Fibroblast of skin of scalp (primary cell): ENCODE measurements at places on chromosomes 2 and 18.

DNA sequence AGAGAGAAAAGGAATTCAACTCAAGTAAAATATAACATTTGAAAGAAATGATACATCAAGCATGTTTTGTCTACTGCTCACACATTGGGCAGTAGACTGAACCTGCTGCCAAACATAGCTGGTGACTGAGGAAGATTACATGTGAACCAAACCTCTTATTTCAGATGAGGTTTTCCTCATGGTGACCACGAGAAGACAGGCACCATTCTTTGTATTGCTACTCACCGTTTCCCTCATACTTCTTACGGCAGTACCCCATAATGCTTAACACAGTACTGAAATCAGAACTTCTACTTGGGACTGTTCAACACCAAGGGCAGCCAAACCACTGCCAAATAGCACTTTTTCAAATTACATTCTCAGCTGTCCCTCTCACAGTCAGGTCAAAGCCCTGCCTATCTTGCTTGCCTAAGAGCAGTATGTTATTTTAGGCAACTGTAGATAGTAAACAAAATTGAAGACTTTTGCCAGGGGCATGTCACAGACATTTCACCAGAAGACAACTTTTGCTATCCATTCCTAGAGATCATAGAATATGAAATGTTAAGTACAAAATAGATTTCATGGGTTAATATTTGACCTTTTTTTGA, 167.1 kb upstream of the DOK6 start:
- peak; percentile 47 for DNase-seq

DNA sequence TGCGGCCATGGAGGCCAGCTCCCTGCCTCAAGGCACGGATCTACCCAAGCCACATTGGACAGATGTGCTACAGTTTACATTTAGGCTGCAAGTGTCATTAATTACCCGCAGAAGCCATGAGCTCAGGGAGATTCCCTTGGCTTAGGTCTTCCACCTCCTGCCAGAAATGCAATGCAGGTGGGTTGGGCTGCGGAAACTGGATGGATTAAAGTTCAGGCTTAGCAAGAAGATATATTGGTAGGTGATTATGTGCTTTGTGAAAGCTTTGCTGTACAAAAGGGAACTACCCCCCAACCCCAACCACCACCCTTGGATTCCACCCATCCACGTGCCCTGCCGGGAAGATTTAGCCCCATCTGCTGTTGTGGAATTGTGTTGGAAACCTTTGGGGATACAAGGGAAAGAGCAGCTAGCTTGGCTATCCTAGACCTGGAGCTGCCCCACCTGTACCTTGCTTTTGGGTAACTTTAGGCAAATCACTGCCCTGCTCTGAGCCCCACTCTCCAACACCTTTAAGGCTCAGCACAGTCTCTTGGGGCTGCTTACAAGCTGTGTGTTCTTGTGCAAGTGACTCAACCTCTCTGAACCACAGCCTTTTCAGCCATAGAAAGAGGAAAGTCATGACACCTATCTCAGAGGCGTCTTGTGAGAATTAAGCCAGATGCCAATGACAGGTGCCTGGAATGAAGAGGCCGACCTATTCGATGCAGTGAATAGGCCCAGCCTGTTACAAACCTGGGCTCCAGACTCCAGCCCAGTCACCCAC, 141.6 kb upstream of the GLI2 start:
- no peak for DNase-seq

GRCh38 chr2:217717646-217718045, 285.1 kb downstream of the TNS1 start:
- DNase-seq, result no peak

DNA sequence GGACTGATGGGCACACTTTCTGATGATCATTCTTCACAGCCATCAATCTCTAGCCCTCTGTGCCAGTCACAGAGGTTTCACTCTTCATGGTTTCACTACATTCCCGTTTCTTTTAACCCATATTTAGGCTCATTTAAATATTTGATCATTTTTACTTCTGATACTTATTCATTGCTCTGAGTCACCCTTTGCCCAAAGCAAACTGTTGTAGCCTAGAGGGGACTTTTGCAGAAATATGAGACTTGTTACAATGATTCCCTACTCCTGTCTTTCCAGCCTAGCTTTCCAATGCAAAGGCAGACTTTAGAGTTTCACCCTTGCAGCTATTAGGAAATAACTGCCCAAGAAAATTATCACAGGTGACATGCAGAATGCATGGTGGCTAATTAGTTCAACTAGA, 444.2 kb downstream of the PTPRM start:
- no peak for DNase-seq

DNA sequence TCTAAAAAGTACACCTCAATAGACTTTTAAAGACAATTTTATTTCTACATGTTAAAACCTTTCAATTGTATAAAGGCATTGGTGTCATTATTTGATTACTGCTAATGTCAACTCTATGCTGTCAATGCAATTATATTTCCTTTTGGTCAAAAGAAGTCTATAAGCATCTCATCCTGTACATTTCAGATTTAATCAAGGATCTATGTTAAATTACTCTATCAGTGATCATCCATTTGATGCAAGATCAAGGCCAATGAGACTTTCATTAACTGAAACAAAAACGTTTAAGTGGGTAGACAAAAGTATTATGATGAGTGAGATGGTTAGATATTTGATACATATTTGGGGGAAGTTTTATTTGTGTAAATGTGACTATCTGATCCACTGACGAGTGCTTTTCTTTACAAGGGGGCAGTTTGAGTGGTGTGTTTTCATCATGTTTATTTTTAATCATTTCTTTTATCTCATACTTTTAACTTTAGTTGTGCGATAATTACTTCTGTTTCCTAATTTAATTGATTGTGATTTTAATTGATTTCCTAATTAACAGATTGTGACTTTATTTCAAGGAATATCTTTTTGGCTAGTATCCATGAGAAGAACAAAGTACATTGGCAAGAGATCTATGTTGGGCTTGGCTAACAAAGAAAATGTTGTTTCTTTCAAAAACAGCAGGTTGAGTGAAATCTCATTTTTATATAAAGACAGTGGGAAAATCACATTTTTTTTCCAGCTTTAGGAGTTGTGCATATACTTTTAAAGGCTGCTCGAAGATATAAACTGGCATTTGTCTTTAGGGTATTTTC, 1.1 kb downstream of the ARHGAP28 start:
- no peak for DNase-seq

DNA sequence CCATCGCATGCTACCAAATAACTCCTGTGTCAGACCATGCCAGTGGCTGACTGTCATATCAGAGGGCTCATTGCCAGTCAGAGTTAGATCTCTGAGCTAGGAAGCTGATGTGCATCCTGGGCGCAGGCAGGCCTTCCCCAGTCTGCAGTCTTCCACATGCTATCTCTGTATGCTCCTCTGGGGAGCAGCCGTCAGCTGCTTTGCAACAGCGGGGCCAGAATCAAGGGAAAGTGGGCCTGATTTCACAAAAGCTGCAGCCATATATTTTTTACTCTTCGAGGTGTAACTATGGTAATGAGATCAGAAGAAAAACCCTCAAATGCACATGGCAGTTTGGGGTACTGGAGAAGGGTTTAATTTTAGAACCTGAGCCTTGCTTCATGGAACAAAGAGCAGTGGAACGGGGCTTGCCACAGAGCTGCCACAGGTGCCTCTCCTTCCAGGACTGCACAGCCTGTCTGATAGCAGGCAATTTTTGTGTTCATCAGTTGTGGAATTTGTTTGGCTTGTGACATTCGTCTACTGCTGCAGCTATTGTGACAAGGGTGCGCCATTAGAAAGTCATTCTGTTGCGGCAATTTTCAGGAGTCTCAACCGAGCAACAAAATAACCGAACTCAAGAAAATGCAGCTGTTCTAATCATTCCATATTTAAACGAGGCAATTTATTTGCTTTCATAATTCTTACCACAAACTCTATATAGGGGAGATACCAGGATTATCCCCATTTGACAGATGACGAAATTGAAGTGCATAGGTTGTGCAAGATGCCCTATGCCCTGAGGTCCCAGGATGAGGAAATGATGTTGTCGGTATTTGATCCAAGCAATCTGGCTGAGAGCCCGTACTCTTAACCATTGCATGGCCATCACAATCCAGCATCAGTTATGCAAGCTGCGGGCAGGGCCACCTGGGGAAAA, 109.6 kb upstream of the CYRIA start:
- no peak for DNase-seq

DNA sequence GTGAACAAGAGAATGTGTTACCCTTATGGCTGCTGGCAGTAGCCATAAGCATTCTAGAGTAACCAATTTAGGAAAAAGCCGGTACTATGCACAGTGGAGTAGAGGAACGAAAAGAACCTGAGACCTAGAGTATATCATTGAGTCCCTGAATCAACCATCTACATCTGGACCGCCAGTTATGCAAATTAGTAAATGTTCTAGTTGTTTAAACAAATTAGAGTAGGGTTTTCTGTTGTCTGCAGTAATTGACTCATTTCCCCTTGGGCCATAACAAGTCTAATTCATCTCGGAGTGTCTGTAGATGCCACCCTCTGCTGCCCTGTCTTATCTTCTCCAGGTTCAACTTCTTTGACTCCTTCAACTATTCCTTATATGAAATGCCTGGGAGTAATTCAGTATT, 60.1 kb upstream of the CAPN13 start:
- no peak for DNase-seq

DNA sequence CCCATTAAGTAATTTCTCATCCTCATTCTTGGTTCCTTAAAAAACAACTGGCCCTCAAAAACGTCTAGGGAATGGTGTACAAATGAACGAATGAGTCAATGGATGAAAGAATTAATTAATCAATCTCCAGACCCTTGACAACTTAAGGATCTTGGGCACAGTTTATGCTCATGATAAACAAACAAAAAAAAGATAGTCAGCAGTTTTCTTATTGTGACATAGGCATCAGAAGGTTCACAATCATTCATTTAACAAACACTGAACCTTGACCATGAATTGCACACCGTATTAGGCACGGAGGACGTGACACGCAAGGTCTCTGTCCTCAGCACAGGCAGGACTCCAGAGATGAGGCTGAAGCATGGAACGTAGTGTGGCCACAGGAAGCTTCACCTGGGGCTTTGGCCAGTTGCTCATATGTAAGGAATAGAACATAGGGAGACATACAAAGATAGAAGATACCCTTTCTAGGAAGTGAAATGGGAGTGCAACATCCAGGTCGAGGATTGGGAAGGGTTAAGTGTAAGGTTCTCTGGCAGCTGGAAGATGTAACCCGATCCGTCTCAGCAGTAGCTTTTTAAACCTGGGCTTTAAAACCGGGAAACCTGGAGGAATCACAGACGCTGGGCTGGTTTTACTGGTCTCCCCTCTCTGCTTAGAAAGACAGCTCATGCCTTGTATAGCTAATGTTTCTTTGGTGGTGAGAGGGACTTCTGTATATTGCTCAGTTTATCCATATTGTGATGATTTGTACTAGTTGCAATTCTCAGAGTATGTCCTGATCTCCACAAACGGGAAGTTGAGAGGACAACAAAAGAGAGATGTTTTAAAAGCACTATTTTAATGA, 8.9 kb upstream of the LTBP1 start:
- no peak for DNase-seq

DNA sequence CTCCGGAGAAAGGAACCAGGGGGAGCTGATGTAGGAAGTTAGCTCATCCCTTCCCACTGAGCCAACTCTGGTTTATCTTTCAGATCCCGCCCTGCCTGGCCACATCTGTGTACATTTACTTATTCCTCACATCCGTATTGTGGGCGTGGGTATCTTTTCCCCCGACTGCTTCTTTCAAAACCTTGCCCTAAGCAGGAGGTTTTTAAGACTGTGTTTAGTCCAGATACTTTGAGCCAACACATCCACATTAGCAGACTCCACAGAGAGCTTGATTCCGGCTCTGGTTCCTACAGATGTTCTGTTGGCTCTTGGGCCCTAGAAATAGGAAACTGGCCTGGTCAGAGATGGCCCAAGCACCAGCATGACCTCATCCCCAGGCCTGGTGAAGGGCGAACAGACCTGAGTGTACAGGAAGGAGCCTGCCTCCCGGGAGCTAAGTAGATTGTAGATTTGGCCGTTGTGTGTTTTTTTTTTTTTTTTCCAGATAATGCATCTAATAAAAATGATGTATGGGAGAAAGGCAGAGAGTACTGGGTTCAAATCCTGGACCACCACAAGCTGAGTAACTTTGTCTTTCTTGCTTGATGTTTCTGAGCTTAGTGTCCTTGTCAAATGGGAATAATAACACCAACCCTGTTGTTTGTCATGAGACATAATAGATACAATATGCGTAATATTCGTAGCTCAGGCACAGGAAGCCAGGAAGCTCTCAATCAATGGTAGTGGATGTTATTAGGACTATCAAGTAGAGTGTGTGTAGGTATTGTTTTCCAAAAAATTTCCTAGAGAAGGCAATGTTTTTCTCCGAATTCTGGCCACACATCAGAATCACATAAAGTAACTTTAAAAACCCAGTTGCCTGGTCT, 92.3 kb downstream of the PRKCE start:
- DNase-seq, result peak; percentile 58

- DNase-seq, result no peak
Measured at GRCh38 chr2:241110089-241110606, 8.1 kb upstream of the MTERF4 start.

GRCh38 chr2:8177566-8177965, 504.3 kb upstream of the ID2 start:
- no peak for DNase-seq

DNA sequence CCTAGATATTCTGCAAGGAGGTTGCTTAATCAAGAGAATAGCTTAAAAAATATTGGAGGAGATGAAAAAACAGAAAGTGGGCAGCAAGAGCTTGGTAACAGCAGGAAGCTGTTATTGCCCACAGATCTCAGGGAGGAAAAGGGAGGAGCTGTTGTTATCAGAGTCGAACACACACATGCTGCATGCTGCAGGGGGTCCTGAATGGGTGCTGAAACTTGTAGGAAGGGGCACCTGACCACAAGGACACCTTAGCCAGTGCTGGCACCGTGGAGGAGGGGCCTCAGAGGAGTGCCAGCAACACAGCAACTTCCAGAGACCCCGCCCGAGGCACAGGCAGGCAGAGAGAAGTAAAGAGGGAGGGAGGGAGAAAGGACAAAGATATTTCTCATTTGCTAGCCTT, 332.9 kb downstream of the SOCS6 start:
- no peak for DNase-seq

- DNase-seq, result no peak
Measured at GRCh38 chr2:140349695-140350094, 1569.5 kb upstream of the NXPH2 start.

DNA sequence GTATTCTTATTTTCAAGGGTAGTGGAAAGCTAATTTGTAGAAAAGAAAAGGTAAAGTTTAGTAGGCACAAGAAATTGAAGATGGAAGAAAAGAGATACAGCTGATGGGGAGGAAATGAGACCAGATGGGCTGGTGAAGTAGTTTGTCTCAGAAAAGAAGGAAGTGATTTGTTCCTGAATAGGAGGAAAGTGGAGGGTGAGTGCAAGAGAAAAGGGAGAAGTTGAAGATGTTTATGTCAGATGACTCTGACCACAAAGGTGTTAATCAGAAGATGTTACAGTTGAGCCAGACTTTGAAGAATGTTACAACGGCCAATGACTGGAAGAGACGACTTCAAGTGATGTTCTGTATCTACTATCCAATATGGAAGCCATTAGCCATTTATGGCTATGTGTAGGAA, 21.2 kb downstream of the ZSCAN30 start:
- DNase-seq, result no peak
